A673 (cell line): ENCODE measurements at places on chromosomes 5 and 9. TPM values are rescaled to one million over a fixed set of nuclear protein-coding genes. Genes with fewer than 3 reads are reported as not detected.

DNA sequence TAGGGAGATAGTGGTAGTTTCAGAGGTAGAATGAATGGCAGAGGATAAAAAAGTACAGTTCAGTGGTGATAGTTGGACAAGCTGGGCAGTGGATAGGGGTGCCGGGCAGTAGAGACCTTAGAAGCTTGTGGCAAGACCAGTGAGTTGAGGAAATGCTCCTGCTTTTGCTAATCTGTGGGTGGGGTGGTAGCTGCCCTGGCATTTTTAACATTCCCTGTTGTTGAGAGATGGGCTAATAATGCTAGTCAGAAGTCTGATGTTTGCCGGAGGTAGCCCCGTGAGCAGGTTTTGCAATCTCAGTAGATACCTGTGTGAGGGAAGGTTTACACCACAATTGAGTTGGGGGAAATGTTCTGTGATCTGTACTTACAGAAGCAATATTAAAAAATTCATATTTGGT, 91.1 kb downstream of the TRIO start:
- no peaks in the 10 kb centered on the region for H3K27me3 ChIP-seq
- H3K4me3 ChIP-seq, result no peak overlapping the region
- no peak overlapping the region for H3K27ac ChIP-seq
- H3K36me3 ChIP-seq, result no peaks in the 10 kb centered on the region
- H3K4me1 ChIP-seq, result peaks cover 24% of the 10 kb centered on the region

GRCh38 chr9:136332482-136332983, 5.2 kb downstream of the GPSM1 start:
- no peak for DNase-seq
- H3K36me3 ChIP-seq, result peaks cover 7% of the 10 kb centered on the region
- H3K4me3 ChIP-seq, result no peak overlapping the region
- no peak overlapping the region for H3K27ac ChIP-seq

Gene PCDHGB5
- 43.3 and 45.0 TPM in 2 replicates for total RNA-seq

Gene TMC1
- 0.61 and 0.75 TPM in 2 replicates for total RNA-seq

- no peak overlapping the region for H3K4me3 ChIP-seq
- H3K27me3 ChIP-seq, result no peaks in the 10 kb centered on the region
- no peaks in the 10 kb centered on the region for H3K36me3 ChIP-seq
Observed at GRCh38 chr5:73856997-73857396, 231.0 kb downstream of the ARHGEF28 start.

Gene ECM2
- 0.22 and 0.24 TPM in 2 replicates for total RNA-seq

DNA sequence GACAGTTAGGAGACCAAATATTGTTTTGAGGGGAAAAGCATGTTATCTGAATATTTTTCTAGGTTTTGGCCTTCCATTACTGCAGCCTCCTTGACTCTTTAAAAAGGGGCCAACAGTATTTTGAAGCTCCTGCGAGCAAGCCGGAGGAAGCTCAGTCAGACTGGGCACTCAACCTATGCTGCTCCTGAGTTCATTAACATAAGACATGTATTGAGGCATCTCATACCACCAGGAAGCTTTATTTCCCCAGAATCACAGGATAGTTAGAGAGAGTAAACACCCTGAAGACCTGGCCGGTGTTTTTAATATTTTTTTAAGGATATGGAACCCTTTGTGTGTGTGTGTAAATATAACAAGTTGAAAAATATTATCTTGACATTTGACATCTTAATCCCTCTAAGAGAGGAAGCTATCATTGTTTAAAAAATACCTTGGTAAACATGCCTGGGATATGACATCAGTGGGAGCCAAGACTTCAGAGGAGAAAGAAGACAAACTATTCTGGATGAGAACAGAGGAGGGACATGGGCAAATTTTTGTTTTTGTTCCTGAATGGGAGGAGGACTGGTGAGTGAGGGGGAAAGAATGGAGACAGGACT, 139.3 kb upstream of the SLIT3 start:
- DNase-seq, result no peak
- no peaks in the 10 kb centered on the region for H3K36me3 ChIP-seq
- peaks cover 53% of the 10 kb centered on the region for H3K27me3 ChIP-seq
- H3K4me3 ChIP-seq, result no peak overlapping the region
